ENCODE measurements at places on chromosomes 2 and 18.

- DNase-seq: no peak
Measured at GRCh38 chr2:28522481-28522880, 26.6 kb downstream of the PLB1 start.

DNA sequence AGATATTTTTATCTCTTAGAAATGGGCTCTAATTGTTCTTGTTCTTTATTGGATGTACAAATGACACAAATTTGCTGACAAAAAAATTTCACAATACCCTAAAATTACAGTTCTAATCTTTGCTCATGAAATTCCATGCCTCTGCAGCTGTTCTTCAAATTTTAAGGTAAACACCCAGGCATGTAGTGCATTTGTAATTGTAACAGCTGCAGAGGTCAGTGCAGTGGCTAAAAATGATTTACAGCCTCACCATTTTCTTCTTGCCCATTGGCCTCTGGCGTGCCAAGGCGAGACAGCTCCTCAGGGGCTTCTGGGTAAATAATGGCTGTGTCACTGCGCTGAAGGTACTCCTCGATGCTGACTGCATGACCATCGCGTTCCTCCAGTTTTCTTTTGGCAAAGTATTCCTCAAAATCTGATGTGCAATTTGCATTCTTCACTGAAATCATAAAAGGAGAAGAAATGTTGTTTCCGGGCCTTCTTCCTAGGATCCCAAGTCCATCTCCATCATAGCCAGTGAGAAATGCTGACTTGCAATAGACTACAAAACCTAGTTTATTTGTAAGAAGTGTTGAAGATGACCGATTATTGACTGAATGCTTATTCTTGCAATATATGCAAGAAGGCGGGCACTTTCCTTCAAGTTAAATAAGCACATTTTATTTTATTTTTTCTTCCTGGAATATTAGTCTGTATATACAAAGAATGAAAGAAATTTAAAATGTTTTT is 115.2 kb downstream of the ZEB2 start:
- no peak for DNase-seq

- no peak for DNase-seq
Measured at GRCh38 chr2:54459037-54459441, 2.9 kb downstream of the SPTBN1 start.

DNA sequence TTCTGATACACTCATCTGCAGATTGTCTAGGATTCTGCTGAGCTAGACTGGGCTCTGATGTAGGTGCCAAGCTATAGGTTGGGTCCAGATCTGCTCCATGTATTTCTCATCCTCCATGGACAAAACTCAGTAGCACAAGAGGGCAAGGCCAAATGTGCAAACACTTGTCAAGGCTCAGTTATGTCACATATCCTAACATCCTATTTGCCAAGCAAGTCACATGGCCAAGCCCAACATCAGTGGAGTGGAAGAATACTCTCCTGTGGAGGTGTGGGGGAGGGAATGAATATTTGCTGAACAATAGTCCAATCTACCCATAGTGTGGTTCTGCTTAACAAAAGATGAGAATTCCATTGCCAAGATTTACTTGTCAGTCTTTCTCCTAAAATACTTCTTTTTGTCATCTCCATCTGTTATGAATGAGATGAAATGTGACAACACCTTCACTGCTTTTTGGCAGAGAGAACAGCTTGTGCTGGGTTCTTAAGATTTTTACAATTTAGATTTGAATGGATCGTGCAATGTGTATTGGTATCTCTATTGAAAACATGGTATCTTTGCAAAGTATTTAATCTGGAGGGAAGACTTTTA is 89.9 kb downstream of the OXER1 start:
- DNase-seq: no peak

DNA sequence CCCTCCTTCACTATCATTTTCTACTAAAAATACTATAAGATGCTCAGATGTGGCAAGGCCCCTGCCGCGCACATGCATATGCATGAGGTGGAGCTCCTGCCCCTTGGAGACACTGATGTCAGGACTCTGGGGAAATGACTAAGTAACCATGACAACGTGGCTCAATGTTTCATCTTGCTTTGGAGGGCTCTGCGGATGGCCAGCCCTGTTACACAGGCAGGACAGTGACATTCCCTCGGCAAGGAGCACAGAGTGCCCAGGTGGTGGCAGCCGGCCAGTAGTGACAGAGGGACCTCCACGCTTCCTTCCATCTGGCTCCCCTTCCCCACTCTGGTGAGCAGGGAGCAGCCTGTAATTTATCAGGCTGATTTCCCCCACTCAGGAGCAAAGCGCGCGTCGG is 364.1 kb downstream of the SS18 start:
- DNase-seq: no peak

- DNase-seq: no peak
Measured at GRCh38 chr18:75083131-75083530, 125.8 kb downstream of the PTGR3 start.

- no peak for DNase-seq
Measured at GRCh38 chr2:156430236-156430979, 5.8 kb upstream of the GPD2 start.

DNA sequence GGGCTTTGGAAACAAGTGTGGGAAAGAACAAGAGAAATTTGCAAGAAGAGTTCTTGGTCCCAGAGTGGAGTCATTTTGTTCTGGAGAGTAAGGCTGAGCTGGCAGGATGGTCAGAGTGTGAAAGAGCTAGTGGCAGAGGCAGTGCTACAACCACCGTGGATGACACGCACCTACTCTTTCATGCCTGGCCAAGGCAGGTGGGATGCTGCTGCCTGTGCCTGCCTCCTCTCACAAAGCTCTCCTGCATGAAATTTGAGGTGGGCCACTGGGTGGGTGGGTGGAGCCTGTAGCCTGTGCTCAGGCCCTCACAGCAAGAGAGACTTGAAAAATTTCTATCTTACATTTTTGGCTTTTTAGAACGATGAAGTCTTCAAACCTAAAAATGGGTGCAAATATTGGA is 9.4 kb upstream of the INO80C start:
- no peak for DNase-seq

GRCh38 chr2:194103941-194104659 is 1552.9 kb upstream of the SLC39A10 start:
- no peak for DNase-seq

DNA sequence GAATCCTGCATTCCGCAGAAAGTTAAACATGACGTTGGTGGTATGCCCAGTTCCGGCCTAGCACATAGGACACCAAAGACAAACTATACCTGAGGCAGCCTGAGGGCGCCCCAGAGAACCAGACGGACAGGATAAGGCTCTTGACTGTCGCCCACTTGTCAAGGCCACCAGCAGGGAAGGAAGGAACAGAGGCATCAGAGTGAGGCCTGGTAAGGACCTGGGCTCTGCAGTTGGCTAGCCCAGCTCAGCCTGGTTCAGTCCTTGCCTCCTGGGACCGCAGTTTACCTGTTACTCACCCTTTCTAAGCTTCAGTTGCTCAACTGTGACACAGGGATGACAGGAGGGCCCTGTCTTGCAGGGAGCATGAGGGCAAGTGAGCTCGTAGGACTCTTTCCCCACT is 82.1 kb downstream of the ACTR2 start:
- DNase-seq: no peak

DNA sequence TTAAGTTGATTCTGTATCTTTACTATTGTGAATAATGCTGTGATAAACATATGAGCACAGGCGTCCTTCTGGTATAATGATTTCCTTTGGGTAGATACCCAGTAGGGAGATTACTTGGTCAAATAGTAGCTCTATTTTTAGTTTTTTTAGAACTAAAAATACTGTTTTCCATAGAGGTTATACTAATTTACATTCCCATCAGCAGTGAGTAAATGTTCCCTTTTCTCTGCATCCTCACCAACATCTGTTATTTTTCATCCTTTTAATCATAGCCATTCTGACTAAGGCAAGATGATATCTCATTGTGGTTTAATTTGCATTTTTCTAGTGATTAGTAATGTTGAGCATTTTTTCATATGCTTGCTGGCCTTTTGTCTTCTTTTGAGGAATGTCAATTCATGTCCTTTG is 35.1 kb downstream of the PMS1 start:
- DNase-seq: no peak

DNA sequence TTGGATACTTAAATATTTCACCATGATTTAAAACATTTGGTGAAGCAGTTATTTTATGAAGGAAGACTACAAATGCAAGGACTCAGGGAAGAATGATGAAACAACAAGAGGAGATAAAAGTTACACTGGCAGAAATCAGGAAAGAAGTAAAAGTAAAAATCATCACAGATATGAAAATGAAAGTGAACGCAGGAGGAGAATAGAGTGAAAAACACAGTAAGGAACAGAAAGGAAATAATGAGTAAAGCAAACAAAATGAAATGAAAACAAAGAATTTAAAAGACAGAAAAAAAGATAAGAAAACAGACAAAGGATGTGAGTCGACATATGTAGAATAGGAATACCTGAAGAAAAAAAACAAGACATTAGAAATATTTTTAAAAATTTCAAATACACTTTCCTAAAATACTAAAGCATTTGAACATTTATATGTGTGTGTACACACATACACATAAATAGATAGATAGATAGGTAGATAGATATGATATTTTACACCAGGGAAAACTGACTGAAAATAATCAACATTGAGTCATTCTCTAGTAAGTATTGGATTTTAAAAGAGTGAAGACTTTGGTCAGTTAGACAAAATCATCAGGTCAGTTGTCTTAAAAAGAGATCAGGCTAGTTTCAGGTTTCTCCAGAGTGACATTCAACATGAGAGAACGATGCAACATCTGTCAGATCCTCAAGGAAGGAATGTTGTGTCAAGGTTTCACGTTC is 12.1 kb upstream of the KDSR start:
- DNase-seq: no peak

DNA sequence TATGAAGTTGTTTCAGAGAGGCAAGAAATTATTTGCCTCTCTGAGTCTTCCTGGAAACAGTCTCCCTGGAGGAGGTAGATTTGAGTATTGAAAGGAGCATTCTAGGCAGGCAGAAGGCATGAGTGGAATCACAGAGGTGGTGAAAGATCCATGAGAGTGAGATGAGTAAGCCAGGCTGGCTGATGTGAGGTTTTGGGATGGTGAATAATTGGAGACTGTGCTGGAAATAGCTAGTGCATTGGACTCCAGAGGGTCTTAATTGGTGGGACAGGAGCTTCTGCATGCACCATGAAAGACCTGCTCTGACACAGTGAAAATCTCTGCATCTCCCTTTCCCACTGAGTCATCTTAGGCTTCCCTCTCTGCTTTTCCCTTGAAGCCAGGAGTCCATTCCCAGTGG is 46.3 kb downstream of the CDC42EP3 start:
- DNase-seq: no peak

DNA sequence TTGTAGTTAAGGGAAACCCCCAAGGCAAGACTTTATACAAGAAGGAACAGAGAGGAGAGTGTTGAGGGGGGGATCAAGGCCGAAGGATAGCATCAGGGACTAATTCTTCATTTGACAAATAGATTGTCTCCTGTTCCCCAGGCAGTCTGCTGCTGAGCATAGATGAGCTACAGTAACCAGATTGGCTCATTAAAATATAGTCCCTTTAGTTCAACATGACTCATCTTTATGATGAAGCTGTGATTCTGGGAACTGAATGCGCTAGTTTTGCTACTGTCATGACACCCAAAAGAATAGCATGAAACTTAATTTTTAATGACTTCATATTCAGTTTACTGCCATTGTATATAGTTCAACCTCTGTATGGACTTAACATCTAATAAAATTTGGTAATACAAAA is 35.5 kb downstream of the TMEFF2 start:
- DNase-seq: no peak

GRCh38 chr2:172919732-172920131 is 155.9 kb upstream of the MAP3K20 start:
- no peak for DNase-seq

- no peak for DNase-seq
Measured at GRCh38 chr18:54112356-54112755, 112.1 kb downstream of the MBD2 start.

DNA sequence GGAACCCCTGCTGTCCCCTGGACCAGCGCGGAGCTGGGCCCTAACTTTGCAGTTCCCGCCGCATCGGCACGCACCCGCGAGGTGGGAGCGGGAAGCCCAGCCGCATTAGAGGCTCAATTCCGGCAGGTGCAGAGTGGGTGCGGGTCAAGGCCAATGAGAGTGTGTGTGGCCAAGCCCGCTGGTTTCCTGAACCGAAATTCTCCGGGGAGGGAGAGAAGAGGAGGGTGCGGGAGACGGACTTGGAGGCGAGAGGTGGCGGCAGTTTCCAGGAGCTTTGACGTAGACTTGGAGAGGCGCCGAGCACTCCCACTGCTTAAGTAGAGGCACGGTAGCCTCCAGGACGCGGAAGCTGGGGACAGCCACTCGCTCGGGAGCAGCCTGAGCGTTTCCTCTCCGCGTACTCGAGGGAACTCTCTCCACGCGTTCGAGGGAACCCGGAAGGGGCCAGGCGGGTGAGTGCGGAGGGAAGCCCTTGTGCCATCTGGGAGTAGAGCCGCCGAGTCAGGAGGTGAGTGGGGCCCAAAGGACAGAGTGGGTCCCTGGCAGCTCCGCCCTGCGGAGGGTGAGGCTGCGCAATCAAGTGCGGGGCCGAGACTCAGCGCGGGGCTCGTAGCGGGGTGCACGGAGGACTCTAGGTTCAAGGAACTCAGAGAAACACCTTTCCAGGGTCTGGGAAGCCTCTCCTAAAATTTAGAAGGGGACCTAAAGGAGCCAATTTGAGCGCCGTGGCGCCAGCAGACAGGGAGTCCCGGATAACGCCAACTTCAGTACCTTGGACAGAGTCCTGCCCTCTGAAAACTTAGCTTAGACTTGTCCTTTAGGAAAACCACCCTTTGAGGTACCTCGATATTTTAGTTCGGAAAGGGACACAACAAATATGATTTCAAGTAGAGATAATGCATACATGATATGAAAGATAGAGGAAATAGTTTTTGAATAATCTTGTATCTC is at the start of gene FAM237A:
FAM237A (plus strand) TSS at position 413 of the 951 bp plus-strand sequence. CDS start 1,750 bp downstream, outside the sequence.
- DNase-seq: no peak

GRCh38 chr2:2846332-2847208 is 515.5 kb upstream of the MYT1L start:
- no peak for DNase-seq

- DNase-seq: no peak
Measured at GRCh38 chr2:3277748-3278520, 99.7 kb downstream of the EIPR1 start.

GRCh38 chr18:63322908-63323634 is 3.5 kb upstream of the BCL2 start:
- DNase-seq: no peak

DNA sequence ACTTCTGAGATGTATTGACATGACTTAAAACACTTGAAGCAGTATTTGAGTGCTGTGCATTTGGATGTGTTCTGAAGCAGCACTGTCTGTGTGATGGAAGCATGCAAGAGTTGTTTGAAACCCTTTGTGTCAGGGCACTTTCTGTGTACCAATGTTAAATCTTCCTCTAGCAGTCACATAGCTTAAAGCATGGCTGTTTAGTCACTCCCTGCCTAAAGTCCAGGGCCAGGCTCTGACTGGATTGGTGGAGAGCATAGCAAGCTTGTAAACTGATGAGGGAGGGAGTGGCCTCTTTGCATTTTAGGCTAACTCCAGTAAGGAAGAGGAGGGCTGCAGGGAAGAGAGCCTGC is 73.5 kb downstream of the MYO1B start:
- DNase-seq: no peak

GRCh38 chr18:6748241-6748640 is 18.7 kb downstream of the ARHGAP28 start:
- no peak for DNase-seq
